ENCODE measurements at places on chromosomes 4 and X.

DNA sequence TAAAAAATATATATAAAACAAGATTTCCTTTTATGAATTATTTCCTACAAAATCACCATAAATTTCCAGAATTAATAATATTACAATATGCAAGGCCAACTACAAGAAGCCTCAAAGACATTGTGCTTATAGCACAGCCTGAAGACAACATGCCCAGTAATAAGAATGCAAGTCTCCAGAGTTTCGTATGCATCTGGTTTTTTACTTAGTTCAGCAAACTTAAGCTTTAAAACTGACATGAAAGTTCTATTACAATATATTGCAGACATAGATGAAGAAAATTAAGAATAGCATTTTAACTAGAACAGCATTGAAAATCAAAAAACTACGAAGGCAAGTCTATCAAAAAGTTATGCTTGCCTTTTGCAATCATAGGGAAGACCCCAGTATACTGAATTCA is 107.6 kb downstream of the PRDM5 start:
- no peak for DNase-seq

DNA sequence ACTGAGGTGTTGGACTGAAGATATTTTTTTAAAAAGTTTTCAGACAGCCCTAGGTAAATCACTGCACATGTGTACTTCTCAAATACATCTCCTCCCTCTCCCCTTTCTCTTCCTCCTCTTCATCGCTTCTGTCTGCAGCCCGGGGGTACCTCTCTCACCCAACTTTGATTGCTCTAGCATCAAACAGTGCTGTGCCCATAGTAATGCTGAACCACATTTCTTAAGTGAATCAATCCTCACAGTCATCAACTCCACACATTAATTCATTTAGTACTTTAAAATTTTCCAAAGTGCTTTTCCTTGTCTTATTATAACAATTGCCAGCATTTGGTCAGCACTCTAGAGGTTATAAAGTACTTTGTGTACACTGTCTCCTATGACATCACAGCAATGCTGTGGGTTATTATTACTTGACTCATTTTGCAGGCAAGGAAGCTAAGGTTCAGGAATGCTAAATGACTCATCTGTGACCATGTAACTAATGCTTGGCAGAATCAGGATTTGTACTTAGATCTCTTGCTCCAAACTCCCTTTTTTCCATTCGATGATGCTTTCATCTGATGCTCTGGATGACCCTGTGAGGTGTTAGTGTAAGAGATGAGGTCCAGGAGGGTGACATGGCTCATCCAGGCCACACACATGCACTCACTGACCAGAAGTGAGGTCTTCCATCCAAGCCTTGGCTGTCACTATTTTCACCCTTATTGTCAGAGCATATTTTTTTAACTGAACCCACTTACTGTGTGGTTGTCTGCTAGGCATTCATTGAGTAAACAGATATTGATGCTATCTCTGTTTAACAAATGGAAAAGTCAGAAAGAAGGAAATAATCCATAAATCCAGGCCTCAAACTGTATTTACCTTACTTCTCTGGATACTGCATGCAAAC is 58.8 kb downstream of the RHOH start:
- DNase-seq = peak; percentile 88

- peak; percentile 72 for DNase-seq
Observed at GRCh38 chr4:15469402-15470127, at the start of gene CC2D2A. Gene CC2D2A (plus strand): TSS chr4:15469882. CDS start chr4:15475933, 6,051 bp downstream.

DNA sequence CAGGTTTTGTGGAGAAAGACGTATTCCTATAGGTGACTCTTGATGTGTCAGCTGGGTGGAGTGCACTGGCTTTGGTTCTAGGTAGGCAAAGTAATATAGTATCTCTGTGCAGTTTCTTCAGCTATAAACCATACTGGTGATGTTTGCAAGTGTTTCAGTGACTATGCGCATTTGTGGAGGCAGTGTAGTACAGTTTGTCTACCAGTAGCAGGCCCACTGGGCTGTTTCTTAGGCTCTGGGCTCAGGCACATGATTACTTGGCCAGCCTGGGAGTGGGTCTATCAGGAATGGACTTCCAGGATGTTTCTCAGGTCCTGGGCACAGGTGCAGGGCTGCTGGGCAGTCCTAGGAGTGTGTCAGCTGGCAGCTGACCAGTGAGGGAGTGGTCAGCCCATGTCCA is 51.9 kb upstream of the INTU start:
- no peak for DNase-seq

DNA sequence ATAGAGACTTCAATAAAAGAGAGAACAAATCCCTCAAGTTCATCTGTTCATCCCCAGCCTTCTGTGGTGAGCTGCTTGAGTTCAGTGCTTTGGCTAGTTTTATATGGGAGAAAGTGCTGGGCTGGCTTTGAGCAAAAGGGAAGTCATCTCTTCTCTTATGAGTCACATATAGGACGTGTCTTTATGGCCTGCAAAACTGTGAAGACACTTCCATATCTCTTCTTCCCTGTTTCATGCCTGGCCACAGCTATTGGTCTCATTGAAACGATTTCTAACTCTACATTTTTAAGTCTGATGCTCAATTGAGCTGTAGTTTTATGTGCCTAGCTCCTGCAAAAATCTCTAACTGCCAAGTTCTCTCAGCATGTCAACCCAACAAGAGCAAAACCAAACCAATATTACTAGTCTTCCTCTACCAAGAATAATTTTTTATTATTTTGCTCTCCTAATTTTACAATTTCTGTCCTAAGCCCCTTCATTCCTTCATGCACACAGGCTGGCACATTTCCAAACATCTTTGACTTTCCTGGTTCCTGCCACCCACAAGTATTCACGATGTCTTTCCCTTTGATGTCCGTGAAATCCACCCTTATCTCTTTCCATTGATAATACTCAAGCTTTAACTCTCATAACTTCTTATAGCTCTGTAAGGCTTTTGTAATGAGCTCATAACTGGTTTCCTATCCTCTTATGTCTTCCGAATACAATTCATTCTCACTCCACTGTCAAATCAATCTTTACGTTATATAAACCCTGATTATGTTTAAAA is 165.3 kb downstream of the BTC start:
- peak; percentile 60 for DNase-seq

DNA sequence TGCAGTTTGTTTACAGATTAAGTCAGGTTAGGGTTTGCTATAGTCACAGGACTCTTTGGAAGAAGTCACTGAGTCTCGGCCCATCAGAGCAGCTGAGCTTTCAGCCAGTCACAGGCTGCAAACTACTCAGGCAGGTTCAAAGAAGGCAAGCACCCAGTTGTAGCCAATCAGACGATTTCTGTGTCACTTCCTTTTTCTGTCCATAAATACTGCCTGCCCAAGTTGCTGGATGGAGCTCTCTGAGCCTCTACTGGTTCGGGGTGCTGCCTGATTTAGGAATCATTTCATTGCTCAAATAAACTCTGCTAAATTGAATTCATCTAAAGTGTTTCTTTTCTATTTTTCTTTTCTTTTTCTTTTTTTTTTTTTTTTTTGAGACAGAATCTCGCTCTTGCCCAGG is 7.3 kb upstream of the SH3BP2 start:
- no peak for DNase-seq

DNA sequence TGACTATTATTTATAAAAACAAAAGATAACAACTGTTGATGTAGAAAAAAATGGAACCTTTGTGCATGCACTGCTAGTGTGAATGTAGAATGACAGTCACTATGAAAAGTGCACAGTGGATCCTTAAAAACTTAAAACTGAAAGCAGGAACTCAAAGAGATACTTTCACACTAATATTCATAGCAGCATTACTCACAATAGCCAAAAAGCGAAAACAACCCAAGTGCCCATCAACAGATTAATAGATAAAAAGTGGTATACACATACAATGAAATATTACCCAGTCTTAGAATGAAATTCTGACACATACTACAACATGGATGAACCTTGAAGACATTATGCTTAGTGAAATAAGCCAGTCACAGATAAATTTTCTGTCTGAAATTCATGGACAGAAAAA is 23.8 kb downstream of the CENPC start:
- no peak for DNase-seq

DNA sequence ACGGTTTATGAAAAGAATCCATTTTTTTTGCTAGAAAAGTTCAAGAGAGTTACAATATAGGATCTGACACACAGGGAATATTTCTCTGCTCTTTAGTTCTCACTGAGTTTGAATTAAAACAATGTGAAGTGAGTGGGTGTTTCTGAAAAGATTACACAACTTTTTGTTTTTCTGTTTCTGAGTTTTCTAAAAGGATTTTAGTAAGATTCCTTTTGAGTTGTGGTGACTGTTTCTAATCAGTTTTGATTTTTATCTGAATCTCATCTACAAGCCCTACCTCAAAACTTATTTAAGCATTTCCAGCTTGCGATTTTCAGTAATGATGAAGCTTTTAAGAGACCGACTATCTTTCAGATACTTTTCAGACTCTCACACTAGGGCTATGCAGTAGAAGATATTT is 141.7 kb downstream of the GPAT3 start:
- DNase-seq = no peak
